ENCODE measurements at places on chromosomes 1 and 21. TPM values are rescaled to one million over a fixed set of nuclear protein-coding genes. Genes with fewer than 3 reads are reported as not detected.

- H3K36me3 ChIP-seq: no peaks in the 10 kb centered on the region
- DNase-seq: no peak
- H3K27ac ChIP-seq: no peak overlapping the region
Observed at GRCh38 chr1:221405146-221405545, 336.7 kb downstream of the DUSP10 start.

- no peaks in the 10 kb centered on the region for H3K27me3 ChIP-seq
- H3K4me1 ChIP-seq: no peaks in the 10 kb centered on the region
- no peak for DNase-seq
- no peaks in the 10 kb centered on the region for H3K36me3 ChIP-seq
- H3K4me3 ChIP-seq: no peak overlapping the region
- no peak overlapping the region for H3K27ac ChIP-seq
Observed at GRCh38 chr1:230237009-230237370, 170.0 kb downstream of the GALNT2 start.

DNA sequence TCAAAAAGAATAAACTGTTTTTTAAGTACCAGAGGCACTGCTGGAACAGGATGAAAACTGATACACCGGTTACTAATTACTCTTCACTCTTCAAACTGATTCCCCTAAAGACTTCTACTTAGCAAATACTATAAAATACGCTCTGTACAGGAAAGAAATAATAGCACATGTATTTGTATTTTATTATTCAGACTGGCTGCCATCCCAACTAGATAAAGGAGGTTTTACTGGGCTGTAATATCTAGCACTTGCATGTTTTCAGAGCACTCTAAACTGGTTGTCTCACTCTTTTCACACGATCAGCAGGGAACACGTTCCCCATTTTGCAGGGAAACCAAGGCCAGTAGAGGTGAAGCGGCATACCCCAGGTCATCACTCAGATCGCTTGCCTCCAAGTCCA is 9.2 kb downstream of the SMIM12 start:
- H3K4me1 ChIP-seq: no peaks in the 10 kb centered on the region
- H3K27ac ChIP-seq: no peak overlapping the region
- DNase-seq: no peak
- no peak overlapping the region for H3K4me3 ChIP-seq
- no peaks in the 10 kb centered on the region for H3K27me3 ChIP-seq

- no peaks in the 10 kb centered on the region for H3K27me3 ChIP-seq
- no peaks in the 10 kb centered on the region for H3K4me1 ChIP-seq
- no peak overlapping the region for H3K27ac ChIP-seq
- H3K4me3 ChIP-seq: no peak overlapping the region
Observed at GRCh38 chr1:215264649-215265048, 182.1 kb downstream of the KCNK2 start.

GRCh38 chr21:38858026-38858811 is 52.5 kb downstream of the ETS2 start:
- no peak overlapping the region for H3K27ac ChIP-seq
- H3K27me3 ChIP-seq: no peaks in the 10 kb centered on the region
- no peaks in the 10 kb centered on the region for H3K36me3 ChIP-seq
- no peak overlapping the region for H3K4me3 ChIP-seq
- peaks cover 10% of the 10 kb centered on the region for H3K4me1 ChIP-seq

CFHR5 gene
- total RNA-seq: not detected

PRELP gene
- total RNA-seq: 0.10 TPM
